Panc1 (cell line): ENCODE measurements at places on chromosomes 5 and 9.

DNA sequence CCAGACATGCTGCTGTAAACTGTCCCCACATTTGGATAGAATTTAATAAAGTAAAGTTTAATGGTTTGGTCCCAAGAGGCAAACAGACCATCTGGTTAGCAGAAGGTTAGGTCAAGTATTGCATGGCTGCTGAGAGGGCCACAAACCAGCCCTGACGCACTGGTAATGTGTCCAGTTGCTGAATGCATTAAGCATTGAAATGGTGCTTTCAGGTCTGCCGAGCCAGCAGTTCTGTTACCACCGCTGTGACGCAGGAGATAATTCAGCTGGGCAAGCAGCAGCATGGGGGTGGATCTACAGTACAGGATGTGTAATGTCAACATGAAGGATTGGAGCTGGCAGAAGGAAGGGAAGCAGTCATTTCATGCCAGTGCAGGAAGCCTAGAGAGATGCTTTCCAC, 16.0 kb downstream of the ZNF462 start:
- H3K36me3 ChIP-seq = no peaks in the 10 kb centered on the region
- H3K27me3 ChIP-seq = no peaks in the 10 kb centered on the region
- peaks cover 13% of the 10 kb centered on the region for H3K4me1 ChIP-seq
- H3K4me3 ChIP-seq = no peak overlapping the region
- no peak overlapping the region for H3K27ac ChIP-seq

- DNase-seq = no peak
- no peaks in the 10 kb centered on the region for H3K4me1 ChIP-seq
- H3K36me3 ChIP-seq = no peaks in the 10 kb centered on the region
- H3K4me3 ChIP-seq = no peak overlapping the region
- H3K27me3 ChIP-seq = no peaks in the 10 kb centered on the region
These were observed 113.3 kb upstream of the SPATA31D4 start for GRCh38 chr9:81814794-81815464.

DNA sequence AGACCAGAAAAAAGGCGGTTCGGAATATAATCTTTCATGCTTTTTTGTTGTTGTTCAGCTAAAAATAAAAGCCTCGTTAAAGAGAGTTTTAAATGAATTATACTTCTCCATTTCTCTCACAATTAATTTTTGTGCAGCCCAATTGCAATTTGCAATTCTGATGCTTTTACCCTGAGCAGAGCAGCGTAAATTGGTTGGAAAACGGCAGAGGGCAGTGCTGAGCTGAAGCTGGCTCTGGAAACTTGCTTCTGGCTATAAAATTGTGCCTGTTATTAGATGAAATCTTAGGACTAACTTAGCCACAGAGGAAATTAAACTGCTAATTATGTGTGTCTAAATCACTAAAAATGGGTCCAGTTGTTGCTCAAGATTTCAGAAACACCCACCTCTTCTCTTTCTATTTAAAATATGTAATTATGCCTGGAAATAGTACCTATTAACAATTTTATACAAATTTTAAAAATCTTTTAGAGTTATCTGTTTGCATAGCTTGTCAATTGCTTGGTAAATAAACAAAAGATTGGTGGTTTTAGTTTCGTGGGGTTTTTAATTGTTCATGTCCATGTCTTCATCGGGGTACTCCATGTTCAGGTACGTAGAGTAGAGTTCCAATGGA, 441.8 kb upstream of the TLE4 start:
- no peak overlapping the region for H3K27ac ChIP-seq
- no peaks in the 10 kb centered on the region for H3K27me3 ChIP-seq
- DNase-seq = peak; percentile 2
- no peaks in the 10 kb centered on the region for H3K4me1 ChIP-seq
- H3K36me3 ChIP-seq = no peaks in the 10 kb centered on the region

- no peaks in the 10 kb centered on the region for H3K36me3 ChIP-seq
- H3K4me3 ChIP-seq = no peak overlapping the region
- H3K27me3 ChIP-seq = no peaks in the 10 kb centered on the region
- no peaks in the 10 kb centered on the region for H3K4me1 ChIP-seq
These were observed 294.8 kb upstream of the KLF4 start for GRCh38 chr9:107784235-107784958.

- DNase-seq = no peak
- no peak overlapping the region for H3K4me3 ChIP-seq
- no peaks in the 10 kb centered on the region for H3K36me3 ChIP-seq
- no peaks in the 10 kb centered on the region for H3K27me3 ChIP-seq
These were observed 427.1 kb downstream of the PRELID2 start for GRCh38 chr5:145408048-145408341.

DNA sequence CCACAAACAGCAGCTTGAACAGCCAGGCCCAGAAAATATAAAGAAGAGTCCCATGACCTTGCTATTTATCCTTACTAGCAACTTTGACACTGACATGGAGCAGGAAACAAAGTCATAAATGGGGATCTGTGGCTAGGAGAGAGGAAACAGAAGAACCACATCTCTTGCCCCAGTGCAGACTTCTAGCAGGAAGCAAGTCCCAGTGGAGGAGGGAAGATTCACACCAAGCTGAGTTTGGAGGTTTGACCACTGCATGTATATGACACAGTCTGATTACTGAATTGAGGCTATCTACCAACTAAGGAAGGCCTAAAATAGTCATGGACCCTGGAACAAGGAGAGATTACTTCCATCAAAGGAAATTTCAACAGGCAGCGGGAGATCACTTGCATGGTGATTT, 51.4 kb downstream of the CDH6 start:
- H3K36me3 ChIP-seq = no peaks in the 10 kb centered on the region
- no peak overlapping the region for H3K4me3 ChIP-seq
- H3K27ac ChIP-seq = no peak overlapping the region
- H3K4me1 ChIP-seq = no peaks in the 10 kb centered on the region
- no peak for DNase-seq

DNA sequence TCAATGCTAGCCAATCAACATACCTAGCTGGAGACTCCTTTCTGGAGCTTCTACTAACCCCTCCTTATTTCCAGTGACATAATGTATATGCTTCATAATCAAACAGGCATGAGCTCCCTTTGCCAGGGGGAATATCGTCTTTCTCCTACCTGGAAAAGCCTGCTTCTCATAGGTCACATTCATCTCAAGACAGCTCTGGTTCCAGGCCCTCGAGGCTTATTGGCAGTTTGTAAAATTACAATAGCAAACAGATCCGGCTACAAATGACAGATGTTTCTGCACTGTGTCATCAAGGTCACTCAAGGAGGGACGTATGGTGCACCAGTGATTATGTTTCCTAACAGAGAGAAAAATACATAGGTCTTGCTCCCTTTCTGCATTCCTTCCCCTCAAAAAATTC, 140.0 kb downstream of the SAXO1 start:
- no peaks in the 10 kb centered on the region for H3K36me3 ChIP-seq
- no peak overlapping the region for H3K4me3 ChIP-seq
- no peak overlapping the region for H3K27ac ChIP-seq

GRCh38 chr9:78132701-78133058, 101.1 kb upstream of the GNAQ start:
- no peaks in the 10 kb centered on the region for H3K27me3 ChIP-seq
- H3K4me3 ChIP-seq = peak overlapping the region; percentile 20; the same call in 1 of the 2 replicates
- H3K27ac ChIP-seq = no peak overlapping the region
- H3K4me1 ChIP-seq = 0 out of 2 replicates have a peak, but pooled peaks cover 4% of the 10 kb centered on the region

DNA sequence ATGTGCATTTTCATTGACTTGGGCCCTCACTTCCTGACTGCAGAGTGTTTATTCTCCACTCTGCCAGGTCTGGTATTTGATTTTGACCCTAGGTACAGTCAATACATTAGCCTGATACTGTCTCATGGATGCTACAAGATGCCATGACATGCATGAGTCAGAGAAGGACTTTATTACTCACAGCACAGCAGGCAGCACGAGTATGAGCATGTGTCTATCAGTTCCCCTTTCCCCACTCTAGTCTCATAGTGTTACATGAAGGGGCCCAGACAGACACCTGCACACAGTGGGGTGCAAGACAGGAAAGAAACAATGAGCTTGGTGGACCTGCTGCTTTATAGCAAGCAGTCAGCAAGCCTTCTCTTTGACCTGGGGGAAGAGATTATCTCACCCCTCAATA, 19.6 kb downstream of the ITGA2 start:
- DNase-seq = no peak
- H3K36me3 ChIP-seq = no peaks in the 10 kb centered on the region; the same call in 1 of the 2 replicates
- no peaks in the 10 kb centered on the region for H3K27me3 ChIP-seq
- H3K4me1 ChIP-seq = peaks cover 56% of the 10 kb centered on the region
- peak overlapping the region; percentile 46 for H3K27ac ChIP-seq
